Stimulated activated CD4-positive, alpha-beta T cell treated with anti-CD3 and anti-CD28 coated beads, Interleukin-12 subunit alpha, Interleukin-12 subunit beta, amount 100 ng/mL, for 24 hours (primary cell): ENCODE measurements at places on chromosomes 4 and X.

- no peak for DNase-seq
Measured at GRCh38 chr4:67929426-67929825, 33.9 kb downstream of the TMPRSS11A start.

DNA sequence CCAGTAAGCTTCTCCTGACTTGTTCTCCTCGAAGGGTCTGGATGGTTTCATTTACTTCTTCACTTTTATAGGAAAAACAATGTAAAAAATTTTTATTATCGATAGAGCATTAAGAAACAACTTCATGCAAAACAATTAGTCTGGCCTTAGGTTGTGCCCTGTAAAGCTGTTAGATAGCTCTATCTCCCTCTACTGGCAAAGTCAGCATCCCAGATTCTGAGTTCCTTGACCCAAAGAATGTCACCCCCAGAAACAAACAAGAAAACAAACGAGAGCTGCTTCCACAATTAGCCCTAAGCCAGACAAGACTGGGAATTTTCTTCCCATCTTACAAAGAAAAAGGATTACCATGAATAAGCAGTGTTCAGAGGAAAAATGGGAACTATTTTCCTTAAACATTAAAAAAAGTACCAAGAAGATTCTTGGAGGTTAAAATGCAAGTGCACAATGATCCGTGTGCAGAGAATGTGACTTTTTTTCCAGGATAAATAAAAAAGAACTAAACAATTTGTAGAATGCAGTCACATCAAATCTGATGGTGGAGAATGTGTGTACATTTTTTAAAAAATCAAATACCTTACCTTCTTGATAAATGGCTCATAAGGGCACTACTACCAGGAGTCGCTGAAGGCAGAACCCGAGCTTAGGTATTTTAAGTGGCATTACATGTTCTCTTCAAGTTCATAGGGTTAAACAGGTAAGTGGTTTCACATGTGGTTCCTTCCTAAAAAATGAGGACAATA lies 293.2 kb downstream of the FBXO8 start:
- no peak for DNase-seq

- DNase-seq = no peak
Measured at GRCh38 chr4:175062183-175062592, 144.0 kb downstream of the ADAM29 start.

GRCh38 chrX:139967300-139967699 lies 2.0 kb upstream of the CXorf66 start:
- no peak for DNase-seq

GRCh38 chrX:123773258-123773988 lies 40.6 kb upstream of the THOC2 start:
- DNase-seq = no peak

GRCh38 chrX:116395752-116396151 lies 40.7 kb upstream of the SLC6A14 start:
- no peak for DNase-seq

DNA sequence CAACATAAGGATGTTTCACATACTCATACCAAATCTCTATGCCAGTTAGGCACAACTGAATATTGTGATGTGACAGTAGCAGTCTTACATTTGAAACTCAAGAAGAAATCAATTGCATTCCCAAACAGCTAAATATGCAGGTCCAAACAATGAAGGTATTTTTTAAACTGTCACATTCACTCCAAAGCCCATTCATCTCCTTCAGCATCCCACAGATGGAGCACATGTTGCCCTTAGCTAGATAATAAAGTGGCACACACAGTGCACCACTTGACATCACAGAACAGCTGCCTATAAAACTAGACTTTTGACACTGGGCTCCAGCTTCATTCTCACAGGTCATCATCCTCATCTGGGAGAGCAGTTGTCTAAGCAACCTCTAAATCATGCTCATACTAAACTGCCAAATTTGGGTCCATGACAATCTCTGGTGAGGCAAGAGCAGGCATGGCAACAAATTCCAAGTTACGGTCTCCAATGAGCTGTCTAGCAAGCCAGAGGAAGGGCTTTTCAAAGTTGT lies 26.2 kb upstream of the ARHGEF6 start:
- DNase-seq = no peak

- DNase-seq = no peak
Measured at GRCh38 chrX:39710776-39711175, 387.0 kb downstream of the BCOR start.

- DNase-seq = no peak
Measured at GRCh38 chr4:111494471-111494870, 650.8 kb upstream of the FAM241A start.

GRCh38 chr4:128831531-128832242 lies 22.2 kb downstream of the JADE1 start:
- no peak for DNase-seq

DNA sequence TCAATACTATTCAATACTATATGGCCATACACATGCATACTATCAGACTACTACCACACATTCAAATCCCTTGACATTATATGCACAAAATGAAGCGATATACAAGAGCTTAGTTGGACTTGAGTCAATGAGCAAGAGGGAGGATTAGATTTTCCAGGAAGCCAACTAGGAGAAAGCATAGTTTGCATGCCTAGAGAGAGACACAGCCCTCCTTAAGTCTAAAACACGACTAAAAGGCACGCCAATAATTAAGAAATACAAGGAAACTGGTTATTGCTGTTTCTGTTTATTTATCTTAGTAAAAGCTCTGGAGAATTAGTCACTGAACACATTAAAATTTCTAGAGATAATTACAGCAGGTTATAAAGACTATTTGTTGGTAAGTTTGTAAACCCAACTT lies 21.8 kb downstream of the MBNL3 start:
- DNase-seq = no peak
